ENCODE measurements at places on chromosomes 2 and 18. TPM values are rescaled to one million over a fixed set of nuclear protein-coding genes. Genes with fewer than 3 reads are reported as not detected.

Gene MREG
- total RNA-seq = 3.0 TPM

Gene LCLAT1
- 18.0 TPM for total RNA-seq

Gene IL1B
- total RNA-seq = 183 TPM

Gene MAP3K19
- not detected for total RNA-seq

Gene CD207
- total RNA-seq = not detected

Gene IL1R1
- 26.6 TPM for total RNA-seq

Gene CPLX4
- total RNA-seq = not detected

Gene MARCHF7
- total RNA-seq = 153 TPM

Gene NYAP2
- total RNA-seq = not detected

Gene SLC4A3
- total RNA-seq = 2.6 TPM

Gene SLC19A3
- total RNA-seq = 2.4 TPM

Gene CNDP1
- total RNA-seq = 0.22 TPM

Gene RIT2
- not detected for total RNA-seq

Gene SATB2
- total RNA-seq = 0.88 TPM

Gene DCDC2C
- not detected for total RNA-seq

Gene DAW1
- 1.5 TPM for total RNA-seq

Gene TNP1
- not detected for total RNA-seq

Gene CCDC102B
- 5.0 TPM for total RNA-seq

Gene CYP26B1
- total RNA-seq = under 0.01 TPM

Gene MAP3K20
- 27.4 TPM for total RNA-seq

Gene AGXT
- not detected for total RNA-seq

Gene FAM110C
- not detected for total RNA-seq

Gene PROC
- 0.14 TPM for total RNA-seq

Gene ANKRD44
- 11.5 TPM for total RNA-seq

Gene IL1R2
- total RNA-seq = not detected

Gene DSC2
- total RNA-seq = not detected

Gene DNER
- total RNA-seq = 13.7 TPM

Gene RESP18
- total RNA-seq = not detected

Gene IL36G
- total RNA-seq = not detected

Gene ZAP70
- total RNA-seq = not detected

Gene SLC35F5
- total RNA-seq = 188 TPM

Gene GLI2
- 14.0 TPM for total RNA-seq

Gene L3MBTL4
- not detected for total RNA-seq

Gene MOCOS
- 24.9 TPM for total RNA-seq

Gene SLC40A1
- total RNA-seq = 3.3 TPM

Gene RGPD3
- total RNA-seq = 0.22 TPM

Gene VAMP5
- 22.8 TPM for total RNA-seq

Gene MLPH
- total RNA-seq = 32.2 TPM

Gene FSHR
- total RNA-seq = not detected

Gene PLEKHH2
- 1.1 TPM for total RNA-seq

Gene UCN
- total RNA-seq = 1.1 TPM

Gene RAB17
- 0.22 TPM for total RNA-seq

Gene CDCA7
- 0.66 TPM for total RNA-seq

Gene SERPINB2
- total RNA-seq = 211 TPM

Gene TNFAIP6
- total RNA-seq = 44.2 TPM

Gene REEP1
- total RNA-seq = not detected

Gene C18orf54
- 0.66 TPM for total RNA-seq

Gene IL36RN
- total RNA-seq = under 0.01 TPM
